Activated CD8-positive, alpha-beta T cell treated with anti-CD3 and anti-CD28 coated beads, Interleukin-2, amount 10 ng/mL, durations not matched to agents 7 days and 5 days (primary cell): ENCODE measurements at places on chromosomes 1 and 21. TPM values are rescaled to one million over a fixed set of nuclear protein-coding genes. Genes with fewer than 3 reads are reported as not detected.
A peak's percentile ranks its signal among the peaks of the same experiment; 100 is the strongest.

- DNase-seq = no peak
- H3K27ac ChIP-seq = no peak overlapping the region
- peaks cover 12% of the 10 kb centered on the region for H3K27me3 ChIP-seq
- H3K4me1 ChIP-seq = no peaks in the 10 kb centered on the region
Observed at GRCh38 chr21:38913893-38914527, 108.3 kb downstream of the ETS2 start.

GRCh38 chr1:26838474-26839338 lies 12.2 kb downstream of the ZDHHC18 start:
- DNase-seq = no peak
- H3K36me3 ChIP-seq = peaks cover 59% of the 10 kb centered on the region
- H3K27ac ChIP-seq = peak overlapping the region; percentile 63
- H3K4me3 ChIP-seq = no peak overlapping the region
- no peaks in the 10 kb centered on the region for H3K27me3 ChIP-seq

DNA sequence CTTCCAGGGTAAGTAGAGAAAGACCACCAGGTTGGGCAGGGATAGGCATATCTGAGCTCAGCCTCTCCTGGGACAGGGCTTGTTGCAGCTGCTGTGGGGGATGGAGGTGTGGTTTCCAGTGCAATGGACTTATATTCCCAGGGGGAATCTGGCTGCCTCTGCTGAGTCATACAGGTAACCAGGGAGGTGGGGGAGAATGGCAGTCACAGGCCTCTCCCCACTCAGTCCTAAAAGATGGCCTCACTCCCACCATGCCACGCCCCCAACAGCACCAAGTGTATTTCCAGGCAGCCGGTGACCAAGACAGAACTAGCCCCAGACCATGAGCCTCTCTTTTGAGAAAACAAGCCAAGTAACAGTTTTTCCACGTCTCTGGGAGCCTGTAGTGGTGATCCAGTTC lies 1240.7 kb downstream of the BRINP3 start:
- H3K27me3 ChIP-seq = no peaks in the 10 kb centered on the region
- no peaks in the 10 kb centered on the region for H3K36me3 ChIP-seq
- no peaks in the 10 kb centered on the region for H3K4me1 ChIP-seq
- no peak overlapping the region for H3K27ac ChIP-seq
- DNase-seq = no peak

GRCh38 chr21:37153935-37154350 lies 80.9 kb downstream of the TTC3 start:
- no peaks in the 10 kb centered on the region for H3K27me3 ChIP-seq
- no peak for DNase-seq
- H3K4me3 ChIP-seq = no peak overlapping the region
- peaks cover 3% of the 10 kb centered on the region for H3K4me1 ChIP-seq

- no peak overlapping the region for H3K4me3 ChIP-seq
- H3K36me3 ChIP-seq = no peaks in the 10 kb centered on the region
- no peaks in the 10 kb centered on the region for H3K27me3 ChIP-seq
- no peak for DNase-seq
Observed at GRCh38 chr1:37169743-37170275, 135.5 kb upstream of the GRIK3 start.

- peaks cover 13% of the 10 kb centered on the region for H3K36me3 ChIP-seq
- peaks cover 67% of the 10 kb centered on the region for H3K4me1 ChIP-seq
- DNase-seq = no peak
- H3K4me3 ChIP-seq = no peak overlapping the region
Observed at GRCh38 chr1:147547065-147547464, 5.8 kb downstream of the BCL9 start.

GRCh38 chr1:20426923-20427322 lies 59.1 kb downstream of the CAMK2N1 start:
- no peak overlapping the region for H3K27ac ChIP-seq
- H3K27me3 ChIP-seq = peaks cover 23% of the 10 kb centered on the region
- peaks cover 4% of the 10 kb centered on the region for H3K36me3 ChIP-seq
- no peak overlapping the region for H3K4me3 ChIP-seq
- DNase-seq = no peak

DNA sequence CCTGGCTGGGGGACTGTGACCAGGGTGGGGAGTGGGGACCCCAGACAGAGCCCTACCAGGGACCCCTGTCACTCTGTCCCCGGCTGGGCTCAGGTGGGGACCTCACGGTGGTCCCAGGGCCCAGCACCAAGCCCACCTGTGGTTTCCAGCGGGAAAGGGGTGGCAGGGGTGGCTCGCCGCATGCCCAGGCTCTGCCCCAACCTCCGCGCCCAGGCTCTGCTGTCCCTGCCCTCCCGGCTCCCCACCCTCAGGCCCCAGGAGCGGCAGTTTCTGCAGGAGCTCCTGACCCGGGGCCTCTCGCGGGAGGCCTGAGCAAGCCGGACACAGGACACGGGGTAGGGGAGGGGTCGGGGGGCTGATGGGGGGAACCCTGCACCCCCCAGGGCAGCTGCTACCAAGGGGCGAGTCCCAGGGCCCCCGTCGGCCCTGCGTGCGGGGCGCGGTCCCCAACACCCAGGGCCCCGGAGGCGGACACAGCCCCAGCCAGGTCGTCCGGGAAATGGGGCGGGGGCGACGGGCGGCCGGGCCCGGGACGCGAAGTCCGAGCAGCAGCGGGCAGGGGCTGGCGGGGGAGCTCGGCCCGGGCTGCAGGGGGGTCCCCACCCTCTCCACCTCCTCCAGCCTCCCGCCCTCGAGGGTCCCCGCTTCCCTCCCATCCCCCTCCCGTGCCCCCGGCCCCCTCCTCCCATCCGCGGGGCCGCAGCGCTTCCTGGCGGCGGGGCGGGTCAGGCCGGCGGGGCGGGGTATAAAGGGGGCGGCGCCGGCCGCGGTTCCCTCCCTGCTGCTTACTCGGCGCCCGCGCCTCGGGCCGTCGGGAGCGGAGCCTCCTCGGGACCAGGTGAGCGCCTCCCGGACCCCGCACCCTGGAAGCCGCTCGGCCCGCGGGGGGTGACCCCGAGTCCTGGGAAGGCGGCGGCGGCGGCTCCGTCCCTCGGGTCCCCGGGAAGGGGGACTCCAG lies at the start of gene COL6A2:
Gene COL6A2, plus strand, starts transcription at position 777 of the 958 bp plus-strand sequence.
- H3K4me3 ChIP-seq = peak within 1 kb of the TSS; percentile 44
- DNase-seq = peak; percentile 58
- peaks cover 1% of the 10 kb centered on the region for H3K4me1 ChIP-seq
- H3K27ac ChIP-seq = peak within 1 kb of the TSS; percentile 7
- H3K36me3 ChIP-seq = no peaks in the 10 kb centered on the region

DNA sequence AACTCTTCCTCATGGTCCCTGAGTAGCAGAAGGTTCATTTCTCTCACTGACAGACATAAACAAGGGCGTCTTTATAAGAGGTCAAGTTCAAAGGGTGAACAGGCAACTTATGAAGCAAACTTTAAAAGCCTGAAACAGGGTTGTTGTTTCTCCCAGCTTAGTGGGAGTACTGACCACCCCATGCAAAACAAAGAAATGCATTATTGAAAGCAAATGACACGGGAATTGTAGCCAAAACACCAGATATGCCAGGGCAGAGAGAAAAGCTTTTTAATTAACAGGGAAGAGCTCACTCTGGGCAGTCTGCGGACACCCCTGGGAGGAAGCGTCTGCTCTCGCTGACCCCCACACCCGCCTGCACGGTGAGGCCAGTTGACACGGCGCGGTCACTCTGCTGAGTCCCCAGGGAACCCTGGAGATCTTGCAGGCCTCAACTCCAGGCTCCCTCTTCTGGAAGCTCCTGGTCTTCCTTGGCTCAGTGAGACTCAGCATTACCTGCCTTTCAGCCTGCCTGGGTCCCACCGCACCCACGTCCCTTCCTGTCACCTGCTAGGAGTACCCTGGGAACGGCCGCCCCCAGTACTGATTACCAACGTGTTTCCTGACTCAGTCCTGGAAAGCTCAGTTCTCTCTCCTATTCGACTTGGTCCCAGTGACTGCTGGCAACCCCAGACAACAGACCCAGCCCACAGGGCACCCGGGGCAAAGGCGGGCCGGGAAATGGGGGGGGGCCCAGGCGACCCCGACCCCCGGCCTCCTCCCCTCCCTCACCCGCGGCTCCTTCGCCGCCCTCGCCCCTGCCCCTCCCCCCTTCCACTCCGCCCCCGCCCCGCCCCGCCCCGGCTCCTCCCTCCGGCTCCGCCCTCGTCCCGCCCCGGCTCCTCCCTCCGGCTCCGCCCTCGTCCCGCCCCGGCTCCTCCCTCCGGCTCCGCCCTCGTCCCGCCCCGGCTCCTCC lies 972 bp downstream of the CFAP410 start:
- H3K27me3 ChIP-seq = no peaks in the 10 kb centered on the region
- peak overlapping the region; percentile 81 for H3K27ac ChIP-seq
- peak; percentile 51 for DNase-seq
- H3K4me1 ChIP-seq = peaks cover 25% of the 10 kb centered on the region
- peaks cover 6% of the 10 kb centered on the region for H3K36me3 ChIP-seq

The OR2L5 gene
- not detected for total RNA-seq

The MTFR1L gene
- total RNA-seq = 26.2 TPM

The KLF18 gene
- total RNA-seq = not detected

The SETDB1 gene
- total RNA-seq = 59.3 TPM

The EIF3I gene
- total RNA-seq = 196 TPM

The SPRR2A gene
- total RNA-seq = not detected
